Stimulated activated CD4-positive, alpha-beta T cell treated with anti-CD3 and anti-CD28 coated beads, Interleukin-1b, Interleukin-23, amount 100 ng/mL, for 1 hour (primary cell): ENCODE measurements at places on chromosomes 13 and 19.

DNA sequence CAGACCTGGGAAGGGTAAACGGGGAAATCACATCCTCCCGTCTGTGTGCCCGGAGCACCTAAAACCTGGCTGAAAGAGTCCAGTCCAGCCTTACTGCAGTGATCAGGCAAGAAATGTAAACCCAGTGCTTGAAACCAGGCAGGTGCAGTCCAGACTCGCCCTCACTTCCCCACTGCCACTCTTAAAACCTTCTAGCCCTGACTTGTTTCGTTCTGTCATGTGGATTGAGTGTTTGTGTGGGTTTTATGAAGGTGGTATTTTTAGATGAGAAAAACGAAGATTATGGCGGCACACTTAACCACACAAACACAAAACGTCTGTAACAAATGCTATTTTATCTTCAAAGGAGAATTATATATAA is 839 bp upstream of the CKAP2 start:
- no peak for DNase-seq

GRCh38 chr13:80975903-80976302 is 635.0 kb upstream of the SPRY2 start:
- DNase-seq, result no peak

DNA sequence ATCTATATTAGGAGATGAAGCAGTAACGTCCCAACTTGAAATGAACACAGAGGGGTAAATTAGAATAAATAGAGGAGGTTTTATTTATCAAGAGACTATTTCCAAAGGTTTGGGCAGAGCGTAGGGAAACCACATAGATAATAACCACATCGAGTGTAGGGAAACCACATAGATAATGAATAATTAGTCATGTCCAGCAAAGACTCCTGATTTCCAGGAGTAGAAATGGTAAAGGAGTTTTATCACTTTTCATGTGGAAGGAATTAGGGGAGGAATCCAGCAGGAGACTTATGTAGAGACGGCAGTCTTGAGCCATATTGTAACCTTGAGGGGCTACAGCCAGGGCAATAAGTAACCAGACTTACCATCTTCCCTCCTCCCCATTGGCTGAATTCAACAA is 136.3 kb upstream of the CSNK1A1L start:
- no peak for DNase-seq

DNA sequence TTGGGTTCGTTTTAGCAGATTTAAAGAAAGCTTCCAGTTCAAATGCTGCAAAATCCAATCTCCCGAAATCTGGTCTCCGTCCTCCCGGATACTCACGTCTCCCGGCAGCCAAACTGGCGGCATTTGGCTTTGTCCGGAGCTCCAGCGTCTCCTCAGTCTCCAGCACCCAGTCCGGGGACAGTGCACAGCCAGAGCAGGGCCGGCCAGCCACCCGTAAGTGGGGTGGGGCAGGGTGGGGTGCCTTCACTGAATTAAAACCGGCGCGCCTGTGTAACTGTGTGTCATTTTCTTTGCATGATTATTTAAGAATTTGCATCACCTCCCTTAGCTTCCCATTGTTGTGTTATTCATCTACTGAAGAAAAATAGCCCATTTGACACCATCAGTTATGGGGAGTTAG is 280.6 kb downstream of the MTUS2 start:
- no peak for DNase-seq

DNA sequence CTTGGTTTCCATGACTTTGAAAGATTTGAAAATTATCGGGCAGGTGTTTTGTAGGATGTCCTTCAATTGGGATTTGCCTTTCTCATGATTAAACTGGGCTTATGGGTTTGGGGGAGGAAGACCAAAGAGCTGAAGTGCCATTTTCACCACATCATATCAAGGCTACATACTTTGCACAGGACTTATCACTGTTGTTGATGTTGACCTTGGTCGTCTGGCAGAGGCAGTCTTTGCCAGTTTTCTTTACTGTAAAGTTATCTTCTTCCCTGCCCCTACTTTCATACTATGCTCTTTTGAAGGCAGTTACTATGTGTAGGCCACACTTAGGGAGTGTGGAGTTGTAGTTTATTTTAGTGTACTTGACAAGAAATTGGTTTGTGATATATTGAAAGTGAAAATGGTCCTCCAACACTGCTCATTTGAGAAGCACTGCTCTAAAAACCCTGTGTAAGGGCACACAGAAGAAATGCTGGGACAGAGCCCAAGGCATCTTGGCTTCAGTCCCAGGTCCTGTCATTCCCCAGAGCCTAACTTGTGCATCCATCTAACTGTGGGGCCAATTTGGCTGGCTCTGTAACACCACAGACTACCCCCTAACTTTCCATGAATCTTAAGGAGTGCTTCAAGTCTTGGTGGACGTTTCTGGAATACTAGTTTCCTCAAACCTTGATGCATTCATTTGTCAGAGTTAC is 384.9 kb downstream of the KCNRG start:
- no peak for DNase-seq

DNA sequence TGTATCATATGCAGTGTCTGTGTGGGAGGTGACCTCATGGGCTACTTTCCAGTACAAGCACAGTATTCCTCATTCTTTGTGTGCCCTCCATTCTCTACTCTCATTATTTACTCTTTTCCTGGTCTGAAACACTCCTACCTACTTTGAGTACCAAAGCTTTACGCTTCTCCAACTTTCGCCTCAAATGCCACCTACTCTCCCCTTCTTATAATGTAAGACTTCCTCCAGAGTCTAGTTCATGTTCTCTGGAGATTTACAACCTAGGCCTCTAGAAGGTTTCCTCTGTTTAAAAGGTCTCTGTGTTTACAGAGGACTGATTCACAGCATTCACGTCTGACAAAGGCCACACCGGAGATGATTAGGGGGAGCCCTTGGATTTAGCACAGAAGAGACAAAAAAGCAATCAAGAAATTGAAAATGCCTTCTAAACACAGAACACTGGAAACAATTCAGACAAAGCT is 302.0 kb downstream of the KLF12 start:
- DNase-seq, result no peak

GRCh38 chr13:79710376-79710775 is 229.4 kb downstream of the NDFIP2 start:
- DNase-seq, result no peak

GRCh38 chr19:46947866-46948265 is 71.8 kb upstream of the NPAS1 start:
- no peak for DNase-seq

DNA sequence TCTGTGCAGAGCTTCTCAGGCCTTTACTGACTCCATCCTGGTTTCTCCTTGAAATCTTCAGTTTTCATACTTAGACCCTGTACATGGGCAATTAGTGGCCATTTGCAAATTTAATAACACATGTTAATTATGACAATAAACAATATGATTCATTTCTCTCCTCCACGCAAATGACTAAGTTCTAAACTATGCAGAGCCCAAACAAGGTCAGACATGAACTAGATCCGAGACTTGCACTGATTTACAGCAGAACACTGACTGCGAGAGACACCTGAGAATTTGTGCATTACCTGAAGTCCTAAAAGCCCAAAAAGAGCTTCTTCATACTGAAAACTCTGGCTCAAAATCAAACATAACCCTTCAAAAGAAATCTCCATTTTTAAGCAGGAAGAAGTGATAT is 521.8 kb downstream of the MYO16 start:
- DNase-seq, result no peak

DNA sequence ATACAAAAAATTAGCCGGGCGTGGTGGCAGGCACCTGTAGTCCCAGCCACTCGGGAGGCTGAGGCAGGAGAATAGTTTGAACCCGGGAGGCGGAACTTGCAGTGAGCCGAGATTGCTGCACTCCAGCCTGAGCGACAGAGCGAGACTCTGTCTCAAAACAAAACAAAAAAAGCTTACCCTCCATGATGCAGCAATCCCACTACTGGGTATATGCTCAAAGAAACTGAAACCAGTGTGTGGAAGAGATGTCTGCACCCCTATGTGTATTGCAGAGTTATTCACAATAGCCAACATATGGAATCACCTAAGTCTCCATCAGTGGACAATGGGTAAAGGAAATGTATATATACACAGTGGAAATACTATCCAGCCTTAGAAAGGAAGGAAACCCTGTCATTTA is 19.6 kb upstream of the TTYH1 start:
- DNase-seq, result no peak

DNA sequence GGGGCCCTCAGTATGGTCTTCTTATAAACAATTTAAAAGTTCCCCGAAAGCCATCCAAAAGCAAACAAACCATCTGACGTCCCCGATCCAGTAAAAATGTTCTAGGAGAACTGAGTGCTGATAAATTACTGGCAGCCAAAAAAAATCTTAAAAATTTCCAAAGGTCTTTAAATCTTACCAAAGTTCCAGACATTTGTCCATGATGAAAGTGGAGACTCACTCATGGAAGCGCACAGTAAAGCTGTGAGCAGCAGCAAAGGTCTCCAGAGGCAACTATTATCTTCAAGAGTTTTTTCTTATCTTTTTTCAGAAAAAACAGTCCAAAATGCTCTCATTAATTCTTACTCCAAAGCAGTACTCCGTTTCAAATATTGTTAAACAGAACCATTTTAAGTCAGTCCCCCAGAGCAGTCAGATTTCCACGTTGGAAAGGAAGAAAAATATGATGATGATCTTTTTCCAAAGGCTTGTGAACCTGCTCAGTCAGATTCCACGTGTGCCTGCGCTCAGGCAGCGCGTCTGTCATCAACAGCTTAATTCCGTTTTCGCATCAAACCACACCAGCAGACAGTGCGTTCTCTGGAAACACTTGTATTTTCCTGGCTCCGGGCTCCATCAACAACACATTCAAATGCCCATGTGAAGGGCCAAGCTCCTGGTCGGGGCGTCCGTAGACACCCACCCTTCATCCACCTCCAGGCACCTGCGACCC is 85.4 kb downstream of the COL4A1 start:
- no peak for DNase-seq

DNA sequence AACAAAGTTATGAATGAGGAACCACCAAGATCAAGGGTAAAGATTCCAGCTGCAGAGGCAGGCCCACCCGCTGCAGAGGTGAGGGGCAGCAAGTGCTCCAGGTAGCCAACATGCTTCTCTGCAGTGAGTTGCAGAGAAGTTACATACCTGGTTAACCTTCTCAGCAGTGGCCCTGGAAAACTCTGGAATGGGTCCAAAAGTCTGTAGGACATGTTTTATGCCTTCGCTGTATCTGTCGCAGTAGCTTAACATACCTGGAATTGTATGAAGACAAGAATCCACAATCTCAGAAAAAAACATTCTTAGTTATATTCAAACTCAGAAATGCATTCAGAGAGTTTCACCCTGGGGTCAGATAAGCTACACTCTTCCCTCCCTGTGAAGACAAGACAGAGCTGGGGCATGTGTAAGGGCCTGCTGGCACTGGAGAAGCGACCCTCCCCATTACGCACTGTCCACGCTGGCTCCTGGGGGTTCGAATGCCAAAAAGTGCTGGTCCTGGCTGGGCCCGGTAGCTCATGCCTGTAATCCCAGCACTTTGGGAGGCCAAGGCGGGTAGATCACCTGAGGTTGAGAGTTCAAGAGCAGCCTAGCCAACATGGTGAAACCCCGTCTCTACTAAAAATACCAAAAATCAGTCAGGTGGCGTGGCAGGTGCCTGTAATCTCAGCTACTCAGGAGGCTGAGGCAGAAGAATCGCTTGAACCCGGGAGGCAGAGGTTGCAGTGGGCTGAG is 121.0 kb downstream of the CRYL1 start:
- DNase-seq, result no peak

DNA sequence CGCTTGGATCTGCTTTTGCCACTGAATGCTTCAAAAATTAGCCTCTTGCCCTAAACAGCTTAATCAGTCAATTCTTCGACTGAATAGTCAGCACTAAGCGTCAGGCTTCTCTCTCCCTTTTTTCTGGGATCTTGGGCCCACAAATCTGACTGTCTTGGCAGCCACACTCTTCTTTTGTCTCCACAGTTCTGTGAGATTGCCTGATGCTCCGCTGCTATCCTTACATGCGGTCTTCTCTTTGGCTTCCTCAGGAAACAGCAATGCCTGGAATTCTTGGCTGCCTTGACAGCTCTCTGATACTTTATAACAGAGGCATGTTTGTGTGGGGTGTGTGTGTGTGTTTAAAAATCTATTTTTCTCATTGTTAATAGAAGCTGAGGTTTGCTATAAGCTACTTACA is 32.6 kb downstream of the ERCC5 start:
- no peak for DNase-seq

DNA sequence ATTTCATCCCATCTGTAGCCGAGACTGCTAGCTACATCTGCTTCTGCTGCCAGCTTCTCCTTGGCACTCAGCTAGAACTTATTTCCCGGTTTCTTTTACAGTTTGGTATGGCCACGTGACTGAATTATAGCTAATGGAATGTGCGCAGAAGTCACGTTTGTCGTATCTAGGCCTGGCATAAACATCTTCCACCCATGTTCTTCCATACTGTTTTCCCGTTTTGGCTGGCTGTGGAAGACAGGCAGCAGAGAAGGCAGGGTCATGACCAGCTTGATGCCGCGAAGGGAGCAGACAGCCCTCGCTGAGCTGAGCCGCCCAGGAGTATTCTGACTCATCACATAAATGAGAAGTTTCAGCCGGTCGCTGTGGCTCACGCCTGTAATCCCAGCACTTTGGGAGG is 186.7 kb downstream of the RFC3 start:
- no peak for DNase-seq
